Cardiac septum (tissue), 1 donor: ENCODE measurements at places on chromosomes 1 and 21. TPM values are rescaled to one million over a fixed set of nuclear protein-coding genes. Genes with fewer than 3 reads are reported as not detected.

DNA sequence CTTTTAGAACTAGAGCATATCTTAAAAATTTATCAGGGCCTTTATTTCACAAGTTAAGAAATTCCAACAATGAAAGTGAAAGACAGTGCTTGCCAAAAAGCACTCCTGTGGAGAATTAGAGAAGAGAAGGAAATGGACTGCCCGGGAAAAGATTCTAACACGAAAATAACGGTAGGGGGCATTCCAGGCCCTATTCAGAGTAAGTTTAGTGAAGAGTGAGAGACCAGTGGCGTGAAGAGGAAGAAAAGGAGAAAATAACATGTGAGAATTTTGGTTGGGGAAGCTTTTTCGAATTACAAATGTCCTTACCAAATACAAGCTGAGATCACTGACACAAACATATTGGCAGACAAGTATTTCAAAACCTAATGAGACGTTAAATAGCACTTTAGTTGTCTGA, 38.4 kb upstream of the RBM34 start:
- DNase-seq, result no peak

DNA sequence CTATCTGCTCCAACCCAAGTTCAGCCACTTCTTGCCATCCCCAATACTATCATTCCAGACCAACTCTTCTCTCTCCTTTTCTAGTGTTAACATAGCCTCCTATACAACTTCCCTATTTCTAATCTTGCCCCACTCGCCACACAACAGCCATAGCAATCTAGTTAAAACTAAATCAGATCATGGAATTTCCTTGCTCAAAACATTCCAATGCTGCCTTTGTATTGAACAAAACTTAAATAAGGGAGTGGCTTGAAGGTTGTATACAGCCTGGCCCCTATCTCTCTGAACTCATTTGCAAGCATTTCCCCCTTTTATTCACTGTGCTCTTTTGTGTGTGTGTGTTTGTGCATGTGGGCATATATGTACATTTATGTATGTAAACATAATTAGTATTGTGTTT, 118.1 kb upstream of the SGIP1 start:
- no peak for DNase-seq

- DNase-seq, result no peak
Measured at GRCh38 chr1:113917400-113918082, 11.6 kb upstream of the HIPK1 start.

GRCh38 chr1:112529301-112529700, 20.5 kb downstream of the WNT2B start:
- DNase-seq, result no peak

GRCh38 chr1:49104575-49104974, 327.9 kb upstream of the BEND5 start:
- DNase-seq, result no peak

- no peak for DNase-seq
Measured at GRCh38 chr1:240084337-240084736, 7.3 kb upstream of the FMN2 start.

The CFAP141 gene
- total RNA-seq, result not detected

The HPCAL4 gene
- 0.05 TPM for total RNA-seq
